ENCODE measurements at places on chromosomes 3 and 15. TPM values are rescaled to one million over a fixed set of nuclear protein-coding genes. Genes with fewer than 3 reads are reported as not detected.
A peak's percentile ranks its signal among the peaks of the same experiment; 100 is the strongest.

CYP8B1 gene
- total RNA-seq: not detected

MKRN2OS gene
- not detected for total RNA-seq

HHLA2 gene
- total RNA-seq: not detected

CPNE9 gene
- total RNA-seq: 2.1 TPM

ZBED2 gene
- not detected for total RNA-seq

ANKUB1 gene
- not detected for total RNA-seq

SLC22A14 gene
- 0.14 TPM for total RNA-seq

STRC gene
- 0.88 TPM for total RNA-seq

MYO9A gene
- 24.8 TPM for total RNA-seq

DNA sequence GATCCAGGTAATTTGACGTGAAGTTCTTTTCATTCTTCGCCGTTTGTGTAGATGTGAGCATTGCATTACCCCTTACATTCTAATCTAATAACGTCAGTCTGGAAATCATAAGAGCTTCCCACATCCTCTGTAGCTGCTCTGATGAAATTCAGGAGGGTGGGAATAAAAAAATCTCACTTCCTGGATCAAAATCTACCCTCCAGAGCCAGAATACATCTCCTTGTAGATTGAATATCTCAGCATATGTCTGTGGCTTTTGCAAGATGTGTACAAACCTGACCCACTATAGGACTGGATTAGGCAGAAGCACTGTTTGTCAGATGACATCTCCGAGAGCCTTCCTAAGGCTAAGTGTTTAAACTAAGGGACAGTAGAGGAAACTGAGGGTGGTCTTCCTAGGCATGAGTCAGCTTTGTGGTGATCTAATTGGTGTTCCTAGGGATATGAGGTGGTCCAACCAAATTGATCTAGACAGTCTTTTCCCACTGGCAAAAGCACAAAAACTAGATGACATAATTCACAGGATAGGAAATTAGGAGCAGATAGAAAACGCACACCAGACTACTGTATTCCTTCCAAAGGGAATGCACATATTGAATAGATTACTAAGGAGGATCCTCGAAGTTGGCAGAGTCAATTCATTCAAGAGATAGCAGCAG, 216.3 kb upstream of the LRTM1 start:
- no peaks in the 10 kb centered on the region for H3K36me3 ChIP-seq
- no peak for DNase-seq
- no peak overlapping the region for H3K4me3 ChIP-seq
- H3K27me3 ChIP-seq: no peaks in the 10 kb centered on the region

DNA sequence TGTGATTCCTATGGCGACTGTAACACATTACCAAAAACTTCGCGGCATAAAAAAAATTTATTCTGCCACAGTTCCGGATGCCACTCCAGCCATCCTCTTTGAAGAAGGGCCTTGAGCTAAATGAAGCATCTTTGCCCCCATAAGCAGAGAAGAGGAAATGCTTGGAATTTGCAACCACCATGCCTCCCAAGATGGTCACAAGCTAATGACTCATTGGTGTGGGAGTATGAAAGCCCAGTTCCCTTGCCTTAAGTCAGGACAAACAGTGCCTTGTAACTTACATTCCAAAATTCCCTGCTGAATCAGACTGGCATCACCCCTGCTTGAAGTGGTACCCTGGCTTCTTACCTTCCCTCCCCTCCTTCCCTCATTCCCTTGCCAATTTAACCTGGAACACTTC, 1077.4 kb downstream of the EPHA3 start:
- H3K27me3 ChIP-seq: no peaks in the 10 kb centered on the region
- no peak for DNase-seq
- no peaks in the 10 kb centered on the region for H3K36me3 ChIP-seq
- H3K4me1 ChIP-seq: no peaks in the 10 kb centered on the region
- no peak overlapping the region for H3K27ac ChIP-seq
- H3K4me3 ChIP-seq: no peak overlapping the region

DNA sequence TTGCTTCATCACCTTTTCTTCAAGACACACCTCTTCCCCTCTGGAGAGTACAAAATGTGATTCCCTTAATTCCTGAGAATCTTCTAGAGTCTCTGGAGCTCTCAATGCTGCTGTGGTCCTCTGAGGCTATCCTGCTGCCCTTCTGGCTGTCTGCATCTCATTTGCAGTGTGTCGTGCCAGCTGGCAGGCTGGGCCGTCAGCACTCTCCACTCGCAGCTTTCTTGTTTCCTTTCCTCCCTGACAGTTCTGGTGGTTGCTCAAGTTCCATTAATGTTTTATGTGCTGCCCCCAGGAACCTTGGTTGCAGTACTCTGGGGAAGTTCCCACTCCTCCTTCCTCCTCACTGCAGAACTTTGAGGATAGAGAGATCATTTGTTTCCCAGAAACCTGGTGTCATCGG, 210.8 kb upstream of the ROPN1 start:
- no peaks in the 10 kb centered on the region for H3K36me3 ChIP-seq
- H3K4me1 ChIP-seq: peaks cover 34% of the 10 kb centered on the region
- H3K27me3 ChIP-seq: no peaks in the 10 kb centered on the region
- H3K27ac ChIP-seq: no peak overlapping the region
- DNase-seq: peak; percentile 55
- H3K4me3 ChIP-seq: no peak overlapping the region

- no peak overlapping the region for H3K27ac ChIP-seq
- no peaks in the 10 kb centered on the region for H3K27me3 ChIP-seq
- H3K4me3 ChIP-seq: no peak overlapping the region
- peak; percentile 35 for DNase-seq
- no peaks in the 10 kb centered on the region for H3K36me3 ChIP-seq
Observed at GRCh38 chr3:129845956-129846355, 47.6 kb downstream of the TMCC1 start.

- H3K27ac ChIP-seq: no peak overlapping the region
- H3K27me3 ChIP-seq: no peaks in the 10 kb centered on the region
- peaks cover 1% of the 10 kb centered on the region for H3K4me1 ChIP-seq
- no peaks in the 10 kb centered on the region for H3K36me3 ChIP-seq
- no peak for DNase-seq
Observed at GRCh38 chr15:62737551-62737950, 305.0 kb upstream of the TPM1 start.

GRCh38 chr15:98904544-98904943, 103.0 kb downstream of the PGPEP1L start:
- H3K36me3 ChIP-seq: no peaks in the 10 kb centered on the region
- peak; percentile 50 for DNase-seq
- H3K27me3 ChIP-seq: no peaks in the 10 kb centered on the region
- H3K4me1 ChIP-seq: no peaks in the 10 kb centered on the region
- H3K27ac ChIP-seq: no peak overlapping the region
- H3K4me3 ChIP-seq: no peak overlapping the region

DNA sequence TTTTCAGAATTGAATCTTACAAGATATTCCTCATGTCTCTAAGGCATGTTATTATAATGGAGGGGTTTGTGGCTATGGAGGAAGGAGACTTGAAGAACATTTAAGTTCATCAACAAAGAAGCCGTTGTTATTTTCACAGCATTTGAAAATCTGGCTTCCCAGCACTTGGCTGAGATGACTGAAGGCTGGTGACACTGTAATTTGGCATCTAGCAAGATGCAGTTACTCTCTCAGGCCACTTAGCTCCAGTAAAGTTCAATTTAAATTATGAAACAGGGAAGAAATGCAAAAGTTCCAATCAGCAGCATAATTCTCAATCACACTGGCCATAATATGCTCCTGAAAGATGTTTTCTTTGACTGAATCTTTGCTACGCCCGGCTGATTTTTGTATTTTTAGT, 139.4 kb upstream of the NUDT16 start:
- no peak for DNase-seq
- H3K27ac ChIP-seq: no peak overlapping the region
- no peak overlapping the region for H3K4me3 ChIP-seq
- no peaks in the 10 kb centered on the region for H3K27me3 ChIP-seq
- H3K4me1 ChIP-seq: no peaks in the 10 kb centered on the region

- no peak for DNase-seq
- H3K4me1 ChIP-seq: peaks cover 80% of the 10 kb centered on the region
- H3K4me3 ChIP-seq: no peak overlapping the region
- H3K27ac ChIP-seq: no peak overlapping the region
- no peaks in the 10 kb centered on the region for H3K27me3 ChIP-seq
Observed at GRCh38 chr3:16888785-16889607, 4.2 kb downstream of the PLCL2 start.

- peak; percentile 34 for DNase-seq
- H3K27ac ChIP-seq: no peak overlapping the region
- no peak overlapping the region for H3K4me3 ChIP-seq
- H3K4me1 ChIP-seq: no peaks in the 10 kb centered on the region
- H3K27me3 ChIP-seq: no peaks in the 10 kb centered on the region
Observed at GRCh38 chr15:48507416-48508065, 138.0 kb downstream of the FBN1 start.

GRCh38 chr3:50089609-50089945, 858 bp downstream of the RBM5 start:
- H3K27me3 ChIP-seq: no peaks in the 10 kb centered on the region
- no peaks in the 10 kb centered on the region for H3K36me3 ChIP-seq
- H3K27ac ChIP-seq: peak overlapping the region; percentile 93
- peaks cover 10% of the 10 kb centered on the region for H3K4me1 ChIP-seq
- H3K4me3 ChIP-seq: peak overlapping the region; percentile 85

GRCh38 chr3:3714572-3714971, 84.7 kb upstream of the LRRN1 start:
- H3K36me3 ChIP-seq: no peaks in the 10 kb centered on the region
- no peaks in the 10 kb centered on the region for H3K4me1 ChIP-seq
- H3K27ac ChIP-seq: no peak overlapping the region

- no peaks in the 10 kb centered on the region for H3K27me3 ChIP-seq
- H3K36me3 ChIP-seq: no peaks in the 10 kb centered on the region
Observed at GRCh38 chr15:75530169-75530568, 48.9 kb downstream of the PTPN9 start.

DNA sequence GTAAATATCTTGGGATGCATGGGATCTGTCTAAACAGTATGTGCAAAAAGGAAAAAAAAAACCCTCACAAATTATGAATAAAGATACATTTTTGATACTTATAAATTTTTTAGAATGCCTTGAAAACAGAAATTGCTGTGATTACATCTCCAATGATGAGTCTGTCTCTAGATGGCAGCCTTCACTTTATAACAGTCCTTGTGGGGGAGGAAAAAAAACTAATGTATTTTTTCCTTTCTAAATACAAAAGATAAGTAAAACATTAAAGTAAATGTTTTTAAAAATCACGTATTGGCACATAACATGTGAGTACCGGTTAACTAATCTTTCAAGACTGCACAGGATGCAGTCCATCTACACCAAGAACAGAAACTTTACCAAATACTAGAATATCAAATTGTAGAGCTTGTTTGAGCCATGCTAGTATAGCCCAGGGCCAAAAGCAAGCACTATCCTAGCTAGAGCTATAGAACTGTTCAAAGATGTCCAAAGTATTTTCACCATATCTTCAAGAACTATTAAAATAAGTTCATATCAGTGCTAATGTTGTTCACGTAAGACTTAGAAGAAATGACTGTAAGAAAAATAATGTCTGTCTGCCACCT, 206.4 kb downstream of the STAG1 start:
- H3K4me3 ChIP-seq: no peak overlapping the region
- H3K27ac ChIP-seq: no peak overlapping the region
- peaks cover 4% of the 10 kb centered on the region for H3K4me1 ChIP-seq
- no peaks in the 10 kb centered on the region for H3K36me3 ChIP-seq
- DNase-seq: no peak

GRCh38 chr3:171986757-171987518, 52.4 kb upstream of the FNDC3B start:
- no peak for DNase-seq
- H3K4me1 ChIP-seq: peaks cover 6% of the 10 kb centered on the region
- no peaks in the 10 kb centered on the region for H3K36me3 ChIP-seq
- no peaks in the 10 kb centered on the region for H3K27me3 ChIP-seq

GRCh38 chr3:60086811-60087210, 1037.0 kb upstream of the CFAP20DC start:
- H3K36me3 ChIP-seq: no peaks in the 10 kb centered on the region
- no peak overlapping the region for H3K27ac ChIP-seq
- no peaks in the 10 kb centered on the region for H3K27me3 ChIP-seq
- no peaks in the 10 kb centered on the region for H3K4me1 ChIP-seq
- no peak for DNase-seq

- H3K4me1 ChIP-seq: no peaks in the 10 kb centered on the region
- no peak overlapping the region for H3K4me3 ChIP-seq
- H3K27me3 ChIP-seq: no peaks in the 10 kb centered on the region
- no peak overlapping the region for H3K27ac ChIP-seq
- DNase-seq: no peak
- no peaks in the 10 kb centered on the region for H3K36me3 ChIP-seq
Observed at GRCh38 chr3:190086191-190086590, 34.5 kb downstream of the P3H2 start.

DNA sequence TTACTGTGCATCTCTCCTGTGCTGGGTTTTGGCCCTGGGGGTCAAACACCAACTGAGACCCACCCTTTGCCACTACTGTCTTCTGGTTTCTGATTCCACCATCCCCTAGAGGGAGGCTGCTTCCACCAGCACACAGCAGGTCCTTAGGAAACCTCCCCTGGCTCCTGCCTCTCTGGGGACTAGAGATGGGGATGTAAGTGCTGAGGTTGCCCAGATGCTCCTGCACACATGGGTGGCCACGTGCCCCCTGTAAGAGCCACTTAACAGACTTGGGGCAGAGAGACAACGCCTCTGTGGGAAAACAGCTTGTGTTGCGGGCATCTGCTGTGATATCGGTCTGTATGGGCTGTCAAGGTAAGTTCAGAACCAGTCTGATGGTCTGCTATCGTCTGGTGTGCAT, 83.4 kb downstream of the ATP2B2 start:
- DNase-seq: no peak
- no peaks in the 10 kb centered on the region for H3K27me3 ChIP-seq
- H3K4me1 ChIP-seq: no peaks in the 10 kb centered on the region
- no peak overlapping the region for H3K4me3 ChIP-seq
- H3K27ac ChIP-seq: no peak overlapping the region

DNA sequence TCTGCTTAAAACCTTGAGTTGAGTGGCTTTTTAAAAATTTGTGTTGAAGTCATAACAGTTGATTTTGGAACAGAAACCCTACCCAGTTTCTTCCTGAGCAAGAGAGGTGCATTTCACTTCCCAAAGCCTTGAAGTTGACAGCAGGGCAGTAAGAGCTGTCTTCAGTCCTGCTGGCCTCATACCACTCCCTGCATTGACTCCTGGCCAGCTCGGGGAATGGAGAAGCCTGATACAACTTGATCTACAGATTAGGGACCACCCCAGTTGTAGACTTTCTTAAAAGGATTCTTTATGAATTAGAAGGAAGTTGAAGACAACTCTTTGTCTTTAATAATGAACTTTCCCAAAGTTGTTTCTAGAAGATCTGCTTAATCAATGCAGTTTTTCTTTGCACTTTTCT, 90.6 kb upstream of the FLNB start:
- no peak for DNase-seq
- H3K27me3 ChIP-seq: no peaks in the 10 kb centered on the region
- H3K36me3 ChIP-seq: no peaks in the 10 kb centered on the region
- no peak overlapping the region for H3K4me3 ChIP-seq
- no peak overlapping the region for H3K27ac ChIP-seq
- peaks cover 14% of the 10 kb centered on the region for H3K4me1 ChIP-seq
